ENCODE measurements at places on chromosomes 3 and 15.

DNA sequence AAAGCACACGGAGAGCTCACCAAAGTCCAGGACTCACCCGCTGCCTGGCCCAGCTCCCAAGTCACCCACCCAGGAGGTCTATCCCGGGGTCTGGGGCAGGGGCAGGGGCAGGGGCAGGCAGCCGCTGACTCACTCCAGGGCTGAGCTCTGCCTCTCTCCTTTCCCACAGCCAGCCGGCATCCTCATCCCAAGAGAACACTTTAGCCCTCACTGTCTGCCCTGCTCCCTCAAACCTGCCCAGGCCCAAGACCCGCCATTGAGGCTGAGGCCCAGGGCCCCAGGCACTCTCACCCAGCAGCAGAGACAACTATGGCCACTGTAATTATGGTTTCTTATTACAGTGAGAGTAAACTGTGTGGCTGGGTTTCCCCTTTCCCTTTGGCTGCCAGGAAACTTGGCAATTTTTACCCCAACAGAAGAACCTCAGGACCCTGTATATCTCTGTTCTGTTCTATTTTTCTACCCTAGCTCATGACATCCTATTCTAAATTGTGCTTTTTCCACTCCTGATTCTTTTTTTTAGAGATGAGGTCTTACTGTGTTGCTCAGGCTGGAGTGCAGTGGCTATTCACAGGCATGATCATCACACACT lies 53.0 kb downstream of the IQSEC1 start:
- no peak for DNase-seq

DNA sequence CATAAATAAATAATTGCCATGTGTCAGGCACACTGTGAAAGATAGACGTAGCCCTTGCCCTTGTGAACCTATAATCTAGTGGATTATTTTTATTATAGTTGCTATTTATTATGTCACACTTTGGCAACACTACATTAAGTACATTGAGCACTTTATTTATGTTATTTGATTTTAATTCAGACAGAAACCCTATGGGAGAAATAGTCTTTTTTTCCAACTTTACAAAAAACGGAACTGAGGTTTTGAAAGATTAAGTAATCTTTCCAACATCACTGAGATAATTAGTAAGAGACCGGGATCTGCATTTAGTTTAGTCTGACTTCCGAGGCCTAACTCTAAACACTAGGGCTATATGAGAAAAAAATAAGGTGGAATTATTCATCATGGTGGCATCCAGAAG lies 2.8 kb upstream of the FILIP1L start:
- no peak for DNase-seq

- no peak for DNase-seq
Observed at GRCh38 chr15:66956672-66957430, 108.6 kb upstream of the SMAD3 start.

GRCh38 chr15:41495736-41496599 lies 2.3 kb downstream of the ITPKA start:
- DNase-seq: no peak

GRCh38 chr3:125381314-125381713 lies 6.2 kb upstream of the ZNF148 start:
- DNase-seq: peak; percentile 36

DNA sequence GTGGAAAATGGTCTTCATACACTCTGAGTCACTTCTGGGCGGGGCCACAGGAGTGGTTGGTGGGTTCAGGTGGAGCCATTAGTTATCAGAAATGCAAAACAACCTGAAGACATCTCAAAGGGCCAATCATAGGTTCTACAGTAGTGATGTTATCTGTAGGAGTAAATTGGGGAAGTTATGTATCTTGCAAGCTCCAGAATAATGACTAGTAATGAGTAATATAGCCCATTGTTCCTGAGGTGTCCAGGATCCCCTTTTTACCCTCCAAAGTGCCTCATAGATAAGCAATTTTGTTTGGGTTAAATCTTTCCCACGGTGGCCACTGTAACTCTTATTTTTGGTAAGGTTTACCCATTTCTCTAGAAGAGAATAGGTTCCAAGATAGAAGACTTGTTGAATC lies 91.7 kb downstream of the PIK3R4 start:
- no peak for DNase-seq

GRCh38 chr15:96320107-96320506 lies 10.4 kb upstream of the NR2F2 start:
- DNase-seq: no peak

- DNase-seq: no peak
Observed at GRCh38 chr3:20197775-20198174, 11.8 kb upstream of the SGO1 start.

DNA sequence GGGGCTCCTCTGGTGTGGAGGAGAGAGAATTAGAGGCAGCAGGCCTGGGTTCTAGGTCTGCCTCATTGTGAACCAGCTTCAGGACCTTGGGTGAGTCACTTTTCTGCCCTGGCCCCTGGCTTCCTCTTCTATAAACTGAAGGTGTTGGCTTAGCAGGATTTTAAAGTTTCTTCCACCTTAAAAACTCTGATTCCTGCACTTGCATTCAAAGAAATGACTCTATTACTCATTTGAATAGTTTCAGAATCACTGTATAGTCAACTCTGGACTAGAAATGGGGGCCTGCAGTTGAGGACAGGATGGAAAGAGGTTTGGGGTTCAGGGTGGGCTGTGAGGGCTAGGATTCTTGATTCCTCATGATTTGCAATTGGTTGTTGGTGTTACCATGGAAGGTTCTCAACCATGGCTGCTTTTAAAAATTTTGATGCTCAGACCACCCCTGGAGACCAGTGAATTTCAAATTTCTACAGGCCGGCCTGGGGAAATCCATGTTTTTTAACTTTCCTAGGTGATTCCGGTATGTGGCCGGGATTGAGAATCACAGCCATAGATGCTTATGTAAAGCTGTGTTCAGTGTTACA lies 19.9 kb downstream of the SMAD3 start:
- no peak for DNase-seq

DNA sequence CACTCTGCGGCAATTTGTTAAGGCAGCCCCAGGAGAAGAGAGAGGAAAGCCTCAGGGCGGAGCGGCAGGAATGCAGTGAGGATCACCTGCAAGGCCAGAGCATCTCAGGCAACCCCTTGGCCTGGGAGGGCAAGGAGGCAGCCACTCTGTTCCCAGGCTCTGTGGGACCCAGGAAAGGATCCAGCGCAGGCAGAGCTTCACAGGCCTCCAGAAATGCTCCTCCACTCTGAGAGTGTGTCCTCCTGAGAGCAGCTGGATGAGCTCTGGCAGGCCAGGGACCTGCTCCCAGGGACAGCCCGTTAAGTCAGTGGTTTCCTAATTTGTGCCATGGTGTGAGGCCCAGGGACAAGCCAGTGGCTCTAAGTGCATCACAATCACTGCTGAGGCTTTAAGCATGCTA lies 35.2 kb downstream of the RAB6B start:
- no peak for DNase-seq

GRCh38 chr15:51121631-51122225 lies 27.0 kb upstream of the TNFAIP8L3 start:
- DNase-seq: peak; percentile 24

DNA sequence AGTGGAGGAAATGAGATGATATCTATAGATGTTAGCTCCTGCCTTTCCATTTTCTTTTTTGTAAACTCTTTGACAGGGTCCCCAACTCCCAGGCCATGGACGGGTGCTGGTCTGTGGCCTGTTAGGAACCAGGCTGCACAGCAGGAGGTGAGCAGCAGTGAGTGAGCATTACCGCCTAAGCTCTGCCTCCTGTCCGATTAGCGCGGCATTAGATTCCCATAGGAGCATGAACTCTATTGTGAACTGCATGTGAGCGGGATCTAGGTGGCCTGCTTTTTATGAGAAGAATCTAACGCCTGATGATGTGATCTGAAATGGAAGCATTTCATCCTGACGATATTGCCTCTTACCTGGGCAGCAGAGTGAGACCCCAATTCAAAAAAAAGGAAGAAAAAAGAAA lies 56.8 kb upstream of the CHD2 start:
- no peak for DNase-seq

GRCh38 chr3:42078677-42079076 lies 12.5 kb upstream of the TRAK1 start:
- peak; percentile 63 for DNase-seq

DNA sequence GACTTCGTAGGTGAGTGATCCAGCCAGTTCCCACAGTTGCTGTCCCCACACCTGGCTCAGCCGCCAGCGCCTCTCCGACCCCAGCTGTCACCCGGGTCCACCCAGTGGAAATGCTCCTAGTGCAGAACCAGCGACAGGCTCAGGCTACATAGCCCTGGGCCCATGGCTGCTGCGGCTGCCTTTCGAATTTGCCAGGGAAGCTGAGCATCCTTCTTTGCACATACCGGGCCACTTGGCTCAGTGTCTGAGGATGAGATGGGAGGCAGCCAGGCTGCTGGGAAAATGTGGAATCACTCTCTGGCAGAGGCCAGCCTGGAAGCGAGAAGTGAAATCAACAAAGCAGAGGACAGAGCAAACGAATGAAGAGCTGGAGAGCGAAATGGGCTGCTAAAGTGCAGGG lies 80.1 kb downstream of the ST8SIA2 start:
- no peak for DNase-seq

GRCh38 chr3:54628888-54629441 lies 298.9 kb downstream of the LRTM1 start:
- no peak for DNase-seq

- DNase-seq: no peak
Observed at GRCh38 chr15:62636823-62637573, 405.5 kb upstream of the TPM1 start.

- no peak for DNase-seq
Observed at GRCh38 chr15:72481015-72481659, 7.0 kb downstream of the ARIH1 start.

GRCh38 chr3:81068546-81068945 lies 692.9 kb downstream of the GBE1 start:
- DNase-seq: no peak

- DNase-seq: peak; percentile 62
Observed at GRCh38 chr3:131794766-131795388, 239.9 kb downstream of the CPNE4 start.

DNA sequence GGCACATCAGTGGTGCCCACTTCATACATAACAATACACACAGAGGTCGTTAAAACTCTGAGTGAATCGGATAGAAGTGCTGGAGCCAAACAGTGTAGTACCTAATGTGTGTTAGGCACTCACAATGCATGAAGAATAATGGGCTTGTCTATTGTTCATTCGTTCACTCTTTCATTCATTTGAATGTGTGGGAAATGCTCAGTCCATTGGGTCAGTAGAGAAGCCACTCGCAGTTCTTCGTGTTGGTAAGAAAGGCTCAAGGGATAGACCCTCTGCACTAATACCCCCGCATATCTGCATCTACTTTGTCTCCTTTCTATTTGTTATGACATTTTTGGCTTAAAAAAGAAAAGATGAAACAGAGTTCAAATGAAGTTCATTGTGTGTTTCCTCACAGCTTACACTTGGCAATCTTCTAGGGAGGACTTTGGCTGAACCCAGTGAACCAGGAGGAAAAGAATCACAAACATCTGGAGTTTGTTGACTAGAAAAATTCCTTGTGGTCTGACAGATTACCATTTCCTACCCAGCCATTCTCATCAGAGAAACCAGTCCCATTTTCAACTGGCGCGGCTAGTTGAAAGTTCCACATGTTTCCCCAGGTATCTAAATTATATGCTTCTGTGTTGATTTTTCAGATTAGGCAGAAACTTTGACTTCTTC lies 32.8 kb upstream of the MFSD1 start:
- peak; percentile 94 for DNase-seq

Measured in fibroblast of upper back skin (primary cell).